ENCODE measurements at places on chromosomes 1 and 21. TPM values are rescaled to one million over a fixed set of nuclear protein-coding genes. Genes with fewer than 3 reads are reported as not detected.

- no peaks in the 10 kb centered on the region for H3K4me1 ChIP-seq
- no peaks in the 10 kb centered on the region for H3K36me3 ChIP-seq
These were observed at the start of gene LCE3A for GRCh38 chr1:152622803-152623202. Gene LCE3A, minus strand, starts transcription at chr1:152623103. Its CDS starts 0 bp downstream, at chr1:152623103.

- DNase-seq, result no peak
- H3K36me3 ChIP-seq, result no peaks in the 10 kb centered on the region
- H3K4me1 ChIP-seq, result no peaks in the 10 kb centered on the region
- H3K27me3 ChIP-seq, result peaks cover 13% of the 10 kb centered on the region
- no peak overlapping the region for H3K4me3 ChIP-seq
- H3K27ac ChIP-seq, result no peak overlapping the region
These were observed 86.7 kb upstream of the CLDN14 start for GRCh38 chr21:36566644-36567043.

DNA sequence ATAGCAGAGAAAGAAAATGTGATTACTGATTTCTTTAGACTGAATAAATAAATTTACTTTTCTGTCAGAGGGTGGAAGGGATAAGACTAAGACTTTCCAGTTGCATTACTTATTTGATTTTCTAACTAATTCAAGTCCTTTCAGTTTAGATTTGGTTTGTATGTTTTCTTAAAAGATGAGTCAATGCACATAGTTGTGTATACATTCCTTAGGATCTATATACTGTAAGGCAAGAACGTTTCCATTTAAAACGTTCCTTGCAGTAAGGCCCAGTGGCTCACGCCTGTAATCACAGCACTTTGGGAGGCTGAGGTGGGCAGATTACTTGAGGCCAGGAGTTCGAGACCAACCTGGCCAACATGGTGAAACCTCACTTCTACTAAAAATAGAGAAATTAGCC is 14.5 kb upstream of the SERTAD4 start:
- no peaks in the 10 kb centered on the region for H3K27me3 ChIP-seq
- no peaks in the 10 kb centered on the region for H3K36me3 ChIP-seq
- H3K4me3 ChIP-seq, result no peak overlapping the region
- peaks cover 5% of the 10 kb centered on the region for H3K4me1 ChIP-seq
- no peak for DNase-seq

ATP1A2 gene
- total RNA-seq, result 5.6 TPM

- no peak overlapping the region for H3K4me3 ChIP-seq
- no peaks in the 10 kb centered on the region for H3K27me3 ChIP-seq
- H3K27ac ChIP-seq, result no peak overlapping the region
- H3K36me3 ChIP-seq, result peaks cover 79% of the 10 kb centered on the region
- peaks cover 3% of the 10 kb centered on the region for H3K4me1 ChIP-seq
These were observed 17.0 kb downstream of the MKNK1 start for GRCh38 chr1:46587069-46587468.

ANKRD34A gene
- 0.69 TPM for total RNA-seq

DNA sequence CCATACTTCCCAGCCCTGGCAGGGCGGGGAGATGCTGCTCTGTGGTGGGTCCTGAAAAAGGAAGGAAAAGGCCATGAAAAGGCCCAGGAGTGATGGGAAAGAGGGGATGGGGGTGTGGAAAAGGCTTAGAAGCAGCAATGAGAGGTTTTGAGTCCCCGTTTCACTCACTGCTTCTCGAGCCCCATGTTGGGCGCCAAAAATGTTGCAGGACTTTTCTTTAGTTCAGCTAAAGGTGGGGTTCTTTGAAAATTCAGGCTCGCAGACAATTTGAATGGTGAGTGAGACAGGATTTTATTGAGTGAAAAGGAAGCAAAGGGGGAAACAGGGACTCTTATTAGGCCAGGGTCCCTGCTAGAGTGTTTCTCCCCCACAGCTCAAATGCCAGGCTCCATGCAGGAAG is 93.1 kb downstream of the MRPS6 start:
- H3K27ac ChIP-seq, result no peak overlapping the region
- H3K4me1 ChIP-seq, result no peaks in the 10 kb centered on the region
- no peaks in the 10 kb centered on the region for H3K27me3 ChIP-seq
- no peak for DNase-seq

CDC20 gene
- total RNA-seq, result 1.8 TPM

CYP4Z1 gene
- 2.1 TPM for total RNA-seq

- no peaks in the 10 kb centered on the region for H3K36me3 ChIP-seq
- H3K27me3 ChIP-seq, result peaks cover 63% of the 10 kb centered on the region
- H3K4me1 ChIP-seq, result no peaks in the 10 kb centered on the region
- DNase-seq, result no peak
- H3K27ac ChIP-seq, result no peak overlapping the region
- H3K4me3 ChIP-seq, result no peak overlapping the region
These were observed 71.2 kb downstream of the VWA5B1 start for GRCh38 chr1:20361805-20362381.

DNA sequence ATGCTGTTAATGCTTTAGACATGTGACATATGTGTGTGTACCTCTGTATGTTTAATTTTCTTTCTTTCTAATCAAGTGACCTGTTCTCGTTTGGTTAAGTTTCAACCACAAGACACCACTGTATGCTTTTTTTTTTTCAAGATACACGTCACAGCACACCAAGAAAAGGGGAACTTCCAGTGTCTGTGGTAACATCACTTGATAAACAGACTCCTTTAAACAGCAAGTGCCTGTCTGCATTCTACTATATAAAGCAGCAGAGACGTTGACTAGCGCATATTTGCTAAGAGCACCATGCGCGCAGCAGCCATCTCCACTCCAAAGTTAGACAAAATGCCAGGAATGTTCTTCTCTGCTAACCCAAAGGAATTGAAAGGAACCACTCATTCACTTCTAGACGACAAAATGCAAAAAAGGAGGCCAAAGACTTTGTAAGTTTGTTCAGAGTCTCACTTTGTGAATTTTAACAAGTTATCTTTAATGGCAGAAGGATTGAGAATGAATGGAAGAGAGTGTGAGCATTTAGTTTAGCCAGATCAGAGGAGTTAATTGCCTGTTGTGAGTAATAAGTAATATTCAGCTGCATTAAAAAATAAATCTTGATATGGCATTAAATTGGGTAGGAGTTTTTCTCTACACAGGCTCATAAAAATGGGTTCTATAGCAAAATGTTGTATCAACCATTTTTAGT is at the start of gene RGS1:
RGS1 (plus strand) TSS at position 275 of the 691 bp plus-strand sequence; CDS start at position 295, 20 bp downstream.
- peaks cover 4% of the 10 kb centered on the region for H3K4me1 ChIP-seq
- no peaks in the 10 kb centered on the region for H3K27me3 ChIP-seq
- H3K4me3 ChIP-seq, result peak within 1 kb of the TSS; percentile 37
- no peaks in the 10 kb centered on the region for H3K36me3 ChIP-seq
- DNase-seq, result peak; percentile 66

- H3K4me1 ChIP-seq, result no peaks in the 10 kb centered on the region
- DNase-seq, result no peak
- no peaks in the 10 kb centered on the region for H3K36me3 ChIP-seq
- no peak overlapping the region for H3K4me3 ChIP-seq
These were observed 1256.6 kb upstream of the B3GALT2 start for GRCh38 chr1:194442901-194443575.

GJB5 gene
- not detected for total RNA-seq
